ENCODE measurements at places on chromosomes 3 and 15.
A peak's percentile ranks its signal among the peaks of the same experiment; 100 is the strongest.

- no peak for DNase-seq
Observed at GRCh38 chr3:46854555-46854991, 8.7 kb downstream of the MYL3 start.

DNA sequence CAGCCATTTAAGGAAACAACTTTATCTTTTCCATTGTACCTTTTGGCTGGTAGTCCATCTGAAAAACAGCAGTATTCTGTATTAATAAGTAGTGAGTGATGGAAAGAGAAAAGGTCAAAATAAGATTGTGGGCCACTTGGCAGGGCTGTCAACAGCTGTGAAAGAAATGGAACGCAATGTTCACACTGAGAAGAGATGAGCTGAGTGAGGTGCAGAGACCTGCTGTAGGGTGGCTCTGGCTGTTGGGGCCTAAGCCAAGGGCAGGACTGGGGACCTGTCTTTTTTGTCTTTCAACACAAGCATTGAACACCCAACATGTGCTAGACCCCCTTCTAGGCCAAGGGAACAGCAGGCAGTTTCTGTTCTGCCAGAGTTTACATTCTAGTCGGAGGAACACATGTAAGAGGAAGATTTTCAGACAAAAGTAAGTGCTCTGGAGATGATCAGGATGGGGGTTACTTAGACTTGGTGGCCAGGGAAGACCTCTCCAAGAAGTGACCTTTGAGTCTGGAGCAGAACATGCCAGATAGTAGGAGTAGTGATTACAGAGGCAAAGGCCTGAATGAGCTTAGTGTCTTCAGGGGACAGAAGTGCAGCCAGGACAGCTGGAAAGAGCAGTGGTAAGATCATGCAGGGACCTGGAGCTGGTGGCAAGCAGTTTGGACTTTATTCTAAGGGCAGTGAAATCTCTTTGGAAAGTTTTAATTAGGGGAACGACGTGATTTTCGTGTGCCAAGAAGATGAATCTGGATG lies 29.6 kb downstream of the TSEN2 start:
- no peak for DNase-seq

DNA sequence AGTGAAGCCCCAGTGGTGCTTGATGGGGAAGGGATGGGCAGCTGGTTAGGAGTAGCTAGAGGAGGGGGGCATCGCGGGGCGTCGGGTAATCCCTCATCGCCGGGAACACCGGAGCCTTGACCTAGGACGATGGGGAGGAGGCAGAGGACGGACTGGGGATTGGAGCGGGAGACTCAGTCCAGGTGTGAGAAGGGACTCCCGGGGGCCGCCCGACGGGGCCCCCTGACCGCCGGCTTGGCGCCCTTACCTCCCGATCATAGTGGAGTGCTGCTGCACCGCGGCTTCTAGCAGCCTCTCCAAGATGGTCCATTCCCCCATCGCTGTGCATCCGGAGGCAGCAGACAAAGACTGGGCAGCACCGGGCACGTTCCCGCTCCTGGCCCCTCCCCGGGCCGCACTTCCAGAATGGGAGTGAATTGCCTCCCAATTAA lies 612 bp downstream of the GJD2 start:
- peak; percentile 69 for DNase-seq

DNA sequence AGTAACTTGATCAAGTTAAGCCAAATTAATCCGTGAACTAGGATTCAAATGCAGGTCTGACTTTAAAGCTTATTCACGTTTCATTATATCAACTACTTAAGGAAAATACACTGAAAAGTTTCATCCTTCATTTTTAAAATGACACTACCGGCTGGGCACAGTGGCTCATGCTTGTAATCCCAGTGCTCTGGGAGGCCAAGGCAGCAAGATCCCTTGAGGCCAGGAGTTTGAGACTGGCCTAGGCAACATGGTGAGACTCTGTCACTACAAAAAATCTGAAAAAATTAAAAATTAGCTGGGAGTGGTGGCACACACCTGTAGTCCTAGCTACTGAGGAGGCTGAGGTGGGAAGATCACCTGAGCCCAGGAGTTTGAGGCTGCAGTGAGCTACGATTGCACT lies 3.7 kb downstream of the RUBCN start:
- no peak for DNase-seq

DNA sequence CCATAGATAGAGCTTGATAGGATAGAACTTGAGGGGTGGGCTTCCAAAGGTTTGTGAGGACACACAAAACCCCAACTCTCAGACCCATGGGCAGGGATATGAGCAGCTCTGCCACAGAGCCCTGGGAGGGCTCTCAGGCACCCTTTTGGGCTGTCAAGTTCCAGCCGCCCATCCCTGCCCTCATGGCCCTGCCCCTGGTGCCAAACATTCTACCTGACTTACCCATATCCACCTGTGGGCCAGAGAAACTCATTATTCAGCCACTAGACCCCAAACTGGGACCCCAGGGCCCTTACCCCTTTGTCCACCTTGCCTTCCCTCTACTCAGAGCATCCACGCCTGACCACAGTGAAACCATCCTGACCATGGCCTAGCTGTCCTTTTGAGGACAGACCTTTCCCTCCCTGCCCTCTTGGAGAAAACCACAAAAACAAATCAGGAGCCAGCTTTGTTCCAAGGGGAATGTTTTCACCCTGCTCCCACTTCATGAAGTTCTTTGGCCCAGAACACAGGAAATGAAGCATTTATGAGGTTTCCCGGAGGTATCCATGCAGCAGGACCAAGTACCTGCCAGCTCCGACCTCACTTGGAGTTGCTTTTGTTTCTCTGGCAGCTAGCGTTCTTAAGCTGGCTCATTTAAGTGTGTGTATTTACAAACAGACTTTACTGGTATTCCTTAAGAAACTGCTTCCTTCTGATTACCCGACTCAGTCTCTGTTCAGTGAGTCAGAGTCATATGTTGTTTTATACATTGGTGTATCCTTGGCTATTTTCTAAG lies 34.2 kb upstream of the GALNT15 start:
- no peak for DNase-seq

GRCh38 chr3:23329471-23330105 lies 126.5 kb downstream of the UBE2E2 start:
- no peak for DNase-seq

GRCh38 chr15:26661748-26662147 lies 111.1 kb downstream of the GABRB3 start:
- DNase-seq, result no peak

DNA sequence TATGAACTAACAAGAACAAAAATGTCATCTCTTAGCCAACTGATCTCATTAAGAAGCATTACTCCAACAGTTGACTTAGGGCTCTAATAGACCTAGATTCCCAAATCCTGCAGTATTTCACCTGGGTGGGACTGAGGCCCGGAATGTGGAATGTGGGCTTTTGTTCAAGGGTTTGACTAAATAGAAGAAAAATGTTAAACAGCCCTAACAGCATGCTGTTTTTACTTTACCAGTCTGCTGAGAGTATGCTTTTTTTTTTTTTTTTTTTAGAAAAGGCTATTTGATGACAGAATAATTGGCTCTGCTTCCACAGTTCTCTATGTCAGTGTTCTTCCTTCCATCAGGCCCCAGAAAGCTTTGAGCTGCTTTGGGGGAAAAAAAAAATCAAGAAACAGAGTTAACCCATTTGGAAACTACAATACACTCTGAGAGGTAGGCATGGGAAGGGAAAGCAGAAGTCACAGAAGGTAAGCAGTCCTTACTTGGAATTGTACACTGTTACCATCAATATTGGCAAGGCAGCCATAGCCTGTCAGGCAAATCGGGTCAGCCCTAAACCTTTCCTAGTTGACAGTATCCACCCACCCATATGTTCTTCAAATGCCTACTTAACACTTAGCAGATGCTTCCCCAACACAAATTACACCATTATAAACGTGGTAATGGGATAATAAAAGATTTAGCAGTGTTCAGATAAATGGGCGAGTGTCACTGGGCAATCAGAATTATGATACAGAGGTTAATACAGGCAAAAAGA lies 224.2 kb downstream of the CNTN3 start:
- DNase-seq, result peak; percentile 88

DNA sequence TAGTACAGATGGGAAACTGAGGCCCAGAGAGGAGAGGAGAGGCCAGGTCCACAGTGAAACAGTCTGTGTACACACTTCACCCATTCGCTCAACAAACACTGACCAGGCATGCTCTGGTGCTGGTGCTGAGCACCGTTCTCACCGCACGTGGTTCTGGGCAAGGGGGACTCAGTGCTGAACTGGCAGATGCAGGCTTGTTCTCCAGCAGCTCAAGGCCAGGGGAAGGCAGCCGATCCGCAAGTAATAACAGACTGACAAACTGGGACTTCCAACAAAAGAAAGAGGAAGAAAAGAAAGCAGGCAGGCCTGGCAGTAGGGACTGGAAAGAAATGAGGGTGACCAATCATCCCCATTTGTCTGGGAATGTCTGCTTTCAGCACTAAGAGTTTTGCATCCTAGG lies 25.6 kb upstream of the LINGO1 start:
- DNase-seq, result no peak

GRCh38 chr3:195708626-195709481 lies 11.9 kb upstream of the MUC20 start:
- DNase-seq, result no peak

- peak; percentile 15 for DNase-seq
Observed at GRCh38 chr3:113287111-113287802, 75.9 kb downstream of the BOC start.

- peak; percentile 67 for DNase-seq
Observed at GRCh38 chr3:179882292-179882691, 154.4 kb downstream of the PEX5L start.

DNA sequence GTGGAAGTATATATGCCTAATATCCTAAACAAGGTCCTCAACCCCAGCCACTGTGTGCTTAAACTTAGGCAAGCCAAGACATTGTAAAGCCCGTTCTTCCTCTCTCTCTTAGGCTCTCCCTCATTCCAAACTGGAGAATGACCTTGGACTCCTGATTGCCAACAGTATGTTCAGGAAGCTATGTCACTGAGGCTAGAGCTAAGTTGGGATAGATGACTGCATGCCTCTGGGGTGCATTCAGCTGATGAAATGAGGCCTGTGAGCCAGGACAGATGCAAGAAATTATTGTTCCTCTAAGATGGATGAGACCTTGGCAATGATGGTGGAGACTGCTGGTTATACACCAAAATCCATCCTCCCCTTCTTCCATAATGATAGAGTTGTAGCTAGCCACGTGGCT lies 27.9 kb upstream of the TBC1D21 start:
- no peak for DNase-seq

DNA sequence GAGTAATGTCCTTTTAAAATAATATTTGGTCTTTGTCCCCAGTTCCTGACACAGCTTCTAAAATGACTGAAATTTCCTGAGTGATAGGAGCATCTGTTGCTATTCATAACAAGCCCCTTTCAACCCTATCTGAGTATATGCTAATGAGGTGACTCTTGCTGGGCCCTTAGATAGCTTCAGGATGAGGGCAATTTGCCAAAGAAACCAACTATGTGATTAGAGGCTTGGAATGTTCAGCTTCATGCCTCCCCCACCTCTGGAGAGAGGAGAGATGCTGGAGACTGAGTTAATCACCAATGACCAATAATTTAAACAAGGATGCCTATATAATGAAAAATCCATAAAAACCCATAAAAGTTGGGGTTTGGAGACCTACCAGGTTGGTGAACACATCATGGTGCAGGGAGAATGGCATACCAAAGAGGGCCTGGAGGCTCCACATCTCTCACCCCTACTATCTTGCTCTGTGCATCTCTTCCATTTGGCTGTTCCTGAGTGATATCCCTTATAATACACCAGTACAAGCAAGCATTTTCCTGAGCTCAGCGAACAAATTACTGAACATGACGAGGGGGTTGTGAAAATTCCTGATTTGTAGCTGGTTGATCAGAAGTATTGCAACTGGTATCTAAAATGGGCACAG lies 189.2 kb downstream of the ECT2 start:
- peak; percentile 78 for DNase-seq

GRCh38 chr15:95763426-95763825 lies 567.1 kb upstream of the NR2F2 start:
- no peak for DNase-seq

DNA sequence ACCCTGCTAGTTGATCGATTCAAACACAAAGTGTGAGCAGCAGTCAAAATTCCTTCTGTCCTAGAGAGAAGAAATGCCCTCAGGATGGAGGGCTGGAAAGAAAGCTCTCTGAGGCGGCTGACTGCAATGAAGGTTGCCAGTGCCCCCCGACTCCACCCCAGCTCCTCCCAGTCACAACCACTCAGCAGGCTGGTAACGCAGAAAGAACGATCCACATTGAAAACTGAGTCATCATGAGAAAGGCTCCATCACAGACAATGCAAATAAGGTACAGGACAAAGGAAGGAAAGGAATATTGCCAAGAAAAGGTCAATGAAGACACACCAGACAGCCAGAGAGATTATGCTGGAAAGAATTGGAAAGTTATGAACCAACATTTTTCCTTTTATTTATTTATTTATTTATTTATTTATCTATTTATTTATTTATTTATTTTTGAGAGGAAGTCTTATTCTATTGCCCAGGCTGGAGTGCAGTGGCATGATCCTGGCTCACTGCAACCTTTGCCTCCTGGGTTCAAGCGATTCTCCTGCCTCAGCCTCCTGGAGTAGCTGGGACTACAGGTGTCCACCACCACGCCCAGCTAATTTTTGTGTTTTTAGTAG lies 17.4 kb upstream of the VGLL4 start:
- DNase-seq, result peak; percentile 67

DNA sequence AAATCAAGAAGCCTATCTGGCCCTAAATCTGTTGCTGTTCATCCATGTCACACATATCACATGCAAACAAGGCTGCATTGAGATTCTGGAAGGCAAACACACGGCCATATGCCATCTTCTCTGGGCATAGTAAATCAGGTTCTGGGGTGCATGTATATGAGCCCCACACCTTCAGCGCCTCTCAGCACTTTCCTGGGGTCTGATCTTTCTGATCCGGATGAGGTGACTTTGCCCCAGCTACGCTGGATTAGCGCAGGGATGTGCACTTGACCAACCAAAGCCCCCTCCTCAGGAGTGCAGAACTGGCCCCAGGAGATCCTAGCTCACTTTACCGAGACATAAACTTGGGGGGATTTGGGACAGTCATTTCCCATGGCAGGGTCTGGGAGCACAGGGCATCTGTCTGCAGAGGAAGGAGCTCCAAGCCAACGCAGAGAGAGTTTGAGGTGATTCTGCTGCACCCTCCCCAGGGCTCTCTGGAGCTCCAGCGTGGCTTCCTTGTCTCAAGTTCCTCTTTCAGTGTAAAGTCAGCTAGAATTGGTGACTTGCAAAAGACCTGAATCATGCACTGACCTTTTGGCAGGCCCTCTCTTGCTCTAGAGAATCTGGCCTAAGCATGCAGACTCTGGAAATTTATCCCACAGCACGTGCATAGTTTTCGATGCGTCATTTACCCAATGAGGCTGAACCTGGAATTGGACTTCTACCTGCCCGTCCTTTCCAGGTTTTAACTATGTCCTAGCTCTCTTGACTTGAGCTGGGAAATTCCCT lies 63.5 kb upstream of the KLF13 start:
- DNase-seq, result peak; percentile 60

DNA sequence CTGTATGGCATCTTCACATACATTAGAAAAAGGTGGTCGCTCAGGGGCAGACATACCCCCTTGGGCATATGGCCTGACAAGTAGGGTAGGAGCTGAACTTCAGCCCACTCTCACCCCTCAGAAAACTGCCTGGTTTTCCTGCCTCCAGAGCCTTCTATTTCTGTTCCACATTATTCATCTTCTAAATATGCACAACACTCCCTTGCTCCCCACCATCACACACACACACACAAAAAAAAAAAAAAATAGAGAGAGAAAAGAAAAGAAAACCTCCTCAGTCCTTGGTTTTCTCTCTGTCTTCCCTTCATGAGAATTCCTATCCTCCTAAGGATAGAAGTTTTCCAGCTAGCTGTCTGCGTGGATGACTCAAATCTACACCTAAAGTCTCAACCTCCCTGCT lies 5.6 kb upstream of the ROPN1 start:
- no peak for DNase-seq

GRCh38 chr3:72487946-72488737 lies 360.1 kb downstream of the SHQ1 start:
- no peak for DNase-seq

- DNase-seq, result no peak
Observed at GRCh38 chr3:107854733-107855132, 236.1 kb downstream of the CD47 start.

All from NCI-H69 (cell line).